Left hindlimb (tissue), 1 donor: ENCODE measurements at places on chromosomes 3 and 15.

- no peak for DNase-seq
Measured at GRCh38 chr3:123319760-123320159, 118.0 kb downstream of the SEC22A start.

DNA sequence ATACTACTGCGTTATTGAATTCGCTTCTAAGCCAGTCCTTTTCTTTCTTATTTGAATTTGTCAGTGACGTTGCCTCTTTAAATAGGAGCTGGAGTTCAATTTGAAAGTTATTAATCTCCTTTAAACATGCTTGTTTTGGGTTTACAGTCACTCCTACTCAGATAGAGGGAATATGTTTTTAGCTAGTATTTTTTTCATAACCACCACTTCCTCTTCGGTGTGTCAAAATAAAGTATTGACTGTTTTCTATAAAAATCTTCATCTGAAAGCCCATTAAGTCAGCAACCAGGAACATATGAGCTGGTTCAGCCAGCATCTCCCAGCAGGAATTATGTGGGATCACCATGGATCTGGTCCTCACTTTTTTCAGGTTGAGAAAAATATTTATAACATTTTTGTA, 772.9 kb downstream of the DIPK2A start:
- DNase-seq: no peak

- DNase-seq: no peak
Measured at GRCh38 chr3:111951032-111951431, 27.8 kb upstream of the ABHD10 start.

- no peak for DNase-seq
Measured at GRCh38 chr3:23575697-23576096, 230.1 kb upstream of the UBE2E1 start.

- DNase-seq: no peak
Measured at GRCh38 chr15:52715411-52715810, 36.2 kb upstream of the ATOSA start.
